Activated CD4-positive, alpha-beta T cell treated with anti-CD3 and anti-CD28 coated beads, Interleukin-2, amount 10 ng/mL, durations not matched to agents 7 days and 5 days (primary cell): ENCODE measurements at places on chromosomes 2 and 18. TPM values are rescaled to one million over a fixed set of nuclear protein-coding genes. Genes with fewer than 3 reads are reported as not detected.

- H3K27ac ChIP-seq: no peak overlapping the region
- DNase-seq: no peak
- no peaks in the 10 kb centered on the region for H3K27me3 ChIP-seq
- no peaks in the 10 kb centered on the region for H3K36me3 ChIP-seq
Observed at GRCh38 chr2:152606081-152606480, 111.2 kb downstream of the PRPF40A start.

DNA sequence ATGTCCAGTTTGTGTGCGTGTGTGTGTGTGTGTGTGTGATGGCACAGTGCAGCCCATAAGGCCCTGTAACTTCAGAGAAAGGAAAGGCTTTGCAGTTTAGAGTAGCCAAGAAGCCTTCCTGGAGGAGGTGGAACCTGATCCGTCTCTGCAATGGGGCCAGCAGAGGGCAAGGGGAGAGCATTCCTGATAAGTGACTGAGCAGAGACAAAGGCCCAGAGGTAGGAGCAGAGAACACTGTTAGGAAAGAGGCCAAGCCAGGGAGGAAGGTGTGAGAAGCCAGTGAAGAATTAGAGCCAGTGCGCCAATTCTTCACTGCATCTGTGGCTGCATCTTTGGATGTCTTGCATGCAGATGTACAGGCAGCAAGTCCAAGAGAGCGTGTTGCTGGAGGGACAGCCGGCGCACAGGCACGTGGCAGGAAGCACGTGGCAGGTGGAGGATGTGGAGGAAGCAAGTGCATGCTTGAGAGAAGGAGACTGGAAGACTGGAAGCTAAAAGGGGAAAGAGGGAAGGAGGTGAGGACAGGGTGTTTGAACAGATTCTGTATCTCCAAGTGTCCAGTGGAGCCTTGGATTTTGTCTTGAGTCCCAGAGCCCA lies 196.3 kb downstream of the CTIF start:
- peaks cover 6% of the 10 kb centered on the region for H3K4me1 ChIP-seq
- no peaks in the 10 kb centered on the region for H3K36me3 ChIP-seq
- no peak overlapping the region for H3K4me3 ChIP-seq
- H3K27ac ChIP-seq: no peak overlapping the region
- no peak for DNase-seq
- H3K27me3 ChIP-seq: no peaks in the 10 kb centered on the region

The HS1BP3 gene
- total RNA-seq: 14.1 TPM

The SERPINB13 gene
- total RNA-seq: not detected

DNA sequence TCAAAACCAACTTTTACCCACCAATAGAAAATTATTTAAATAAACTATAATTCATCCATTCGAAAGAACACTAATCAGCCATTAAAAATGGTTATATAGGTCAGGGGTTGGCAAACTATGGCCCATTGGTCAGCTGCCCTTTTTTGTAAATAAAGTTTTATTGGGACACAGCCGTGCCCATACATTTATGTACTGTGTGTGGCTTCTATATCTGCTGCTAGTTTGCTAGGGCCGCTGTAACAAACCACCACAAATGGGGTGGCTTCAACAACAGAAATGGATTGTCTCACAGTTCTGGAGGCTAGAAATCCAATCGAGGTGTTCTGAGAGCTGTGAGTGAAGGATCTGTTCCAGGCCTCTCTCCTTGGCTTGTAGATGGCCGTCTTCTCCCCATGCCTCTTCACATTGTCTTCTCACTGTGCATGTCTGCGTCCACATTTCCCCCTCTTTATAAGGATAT lies 7.0 kb upstream of the TXNDC2 start:
- H3K4me3 ChIP-seq: no peak overlapping the region
- no peaks in the 10 kb centered on the region for H3K36me3 ChIP-seq
- H3K27ac ChIP-seq: no peak overlapping the region
- H3K4me1 ChIP-seq: peaks cover 7% of the 10 kb centered on the region
- DNase-seq: no peak
